ENCODE measurements at places on chromosomes 13 and 19.
A peak's percentile ranks its signal among the peaks of the same experiment; 100 is the strongest.

DNA sequence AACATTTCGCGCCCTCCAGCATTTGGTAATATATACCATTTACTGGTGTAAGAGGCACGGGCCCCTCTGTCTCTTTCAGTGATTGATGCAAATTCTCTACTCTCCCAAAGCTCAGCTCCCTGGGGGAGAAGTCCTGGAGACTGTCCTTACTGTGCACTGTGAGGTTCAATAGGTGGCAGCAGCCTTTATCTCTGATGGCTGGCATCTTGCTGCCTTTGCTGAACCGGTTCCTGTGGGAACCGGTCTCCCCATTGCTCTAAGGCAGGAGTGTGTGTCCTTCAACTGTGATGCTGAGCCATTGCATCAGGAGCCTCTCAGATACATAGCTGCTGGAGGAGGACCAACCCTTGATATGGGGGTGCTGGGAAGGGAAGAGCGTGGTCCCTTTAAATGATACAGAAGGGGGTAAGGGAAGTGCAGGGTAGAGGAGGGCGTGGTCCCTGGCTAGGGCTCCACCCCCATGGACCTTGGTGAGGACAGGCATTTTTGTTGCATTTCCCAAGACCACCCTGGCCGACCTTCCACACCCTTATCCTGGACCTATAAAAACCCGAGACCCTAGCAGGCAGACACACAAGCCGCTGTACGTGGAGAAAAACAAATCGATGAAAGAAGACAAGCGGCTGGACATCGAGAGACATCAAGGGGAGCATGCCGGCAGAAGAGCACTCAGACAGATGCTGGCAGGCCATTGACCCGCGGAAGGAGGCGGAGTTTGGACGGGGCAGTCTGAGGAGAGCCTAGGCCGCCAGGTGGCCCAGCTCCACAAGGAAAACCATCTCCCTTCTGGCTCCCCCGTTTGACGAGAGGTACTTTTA lies 41.1 kb upstream of the GTF3A start:
- no peak for DNase-seq

DNA sequence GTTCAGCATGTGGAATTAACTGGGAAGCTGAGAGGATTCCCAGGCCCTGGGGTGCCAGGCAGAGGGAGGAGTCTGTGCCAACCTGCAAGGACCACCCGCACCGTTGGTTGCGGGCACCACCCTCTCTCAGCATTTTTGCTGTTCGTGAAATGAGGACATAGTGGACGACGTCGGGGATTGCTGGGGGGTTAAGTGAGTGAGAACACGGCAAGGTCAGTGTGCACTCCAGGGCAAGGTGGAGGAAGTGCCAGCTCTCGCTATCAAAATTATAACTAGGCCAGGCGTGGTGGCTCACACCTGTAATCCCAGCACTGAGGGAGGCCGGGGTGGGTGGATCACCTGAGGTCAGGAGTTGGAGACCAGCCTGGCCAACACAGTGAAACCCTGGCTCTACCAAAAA lies 2.2 kb downstream of the FXYD3 start:
- DNase-seq: no peak

- no peak for DNase-seq
Observed at GRCh38 chr13:25971459-25972145, 80.2 kb downstream of the SHISA2 start.

DNA sequence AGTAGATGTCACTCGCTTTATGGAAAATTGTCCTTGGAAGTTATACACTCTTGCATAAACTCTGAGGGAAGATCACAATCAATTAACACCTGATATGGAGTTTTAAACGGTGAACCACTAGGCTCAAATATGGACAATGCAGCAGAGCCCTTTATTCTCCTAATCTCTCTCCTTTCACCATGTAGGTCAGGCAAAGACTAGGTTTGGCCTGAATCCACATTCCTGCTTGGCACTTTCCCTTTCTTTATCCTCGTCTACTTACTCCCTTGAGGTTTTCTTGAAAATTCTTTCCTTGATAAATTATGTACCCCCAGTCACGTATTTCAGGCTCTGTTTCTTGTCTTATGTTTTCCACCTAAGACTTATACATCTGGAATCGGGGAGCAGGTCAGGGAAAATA lies 751.7 kb downstream of the DACH1 start:
- no peak for DNase-seq

- DNase-seq: no peak
Observed at GRCh38 chr13:44463759-44464158, 90.1 kb downstream of the SERP2 start.

DNA sequence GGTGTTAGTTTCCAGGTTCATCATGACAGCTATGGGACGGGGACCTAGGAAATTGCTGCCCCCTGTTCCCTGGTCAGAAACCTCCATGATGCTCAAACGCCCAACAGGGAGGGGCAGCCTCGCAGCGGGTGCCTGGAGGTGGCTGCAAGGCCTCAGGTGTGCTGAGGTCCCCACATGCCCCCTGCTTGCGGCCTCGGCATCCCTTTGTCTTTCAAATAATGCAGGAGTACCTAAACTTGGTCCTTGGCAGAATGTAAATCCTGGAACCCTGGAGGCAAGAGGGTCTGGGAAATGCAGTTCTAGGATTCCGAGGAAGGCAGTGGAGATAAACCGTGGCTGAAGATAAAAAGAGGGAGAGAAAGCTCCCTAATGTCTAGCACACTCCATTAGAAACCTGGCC lies 52.4 kb downstream of the SKA3 start:
- DNase-seq: no peak

DNA sequence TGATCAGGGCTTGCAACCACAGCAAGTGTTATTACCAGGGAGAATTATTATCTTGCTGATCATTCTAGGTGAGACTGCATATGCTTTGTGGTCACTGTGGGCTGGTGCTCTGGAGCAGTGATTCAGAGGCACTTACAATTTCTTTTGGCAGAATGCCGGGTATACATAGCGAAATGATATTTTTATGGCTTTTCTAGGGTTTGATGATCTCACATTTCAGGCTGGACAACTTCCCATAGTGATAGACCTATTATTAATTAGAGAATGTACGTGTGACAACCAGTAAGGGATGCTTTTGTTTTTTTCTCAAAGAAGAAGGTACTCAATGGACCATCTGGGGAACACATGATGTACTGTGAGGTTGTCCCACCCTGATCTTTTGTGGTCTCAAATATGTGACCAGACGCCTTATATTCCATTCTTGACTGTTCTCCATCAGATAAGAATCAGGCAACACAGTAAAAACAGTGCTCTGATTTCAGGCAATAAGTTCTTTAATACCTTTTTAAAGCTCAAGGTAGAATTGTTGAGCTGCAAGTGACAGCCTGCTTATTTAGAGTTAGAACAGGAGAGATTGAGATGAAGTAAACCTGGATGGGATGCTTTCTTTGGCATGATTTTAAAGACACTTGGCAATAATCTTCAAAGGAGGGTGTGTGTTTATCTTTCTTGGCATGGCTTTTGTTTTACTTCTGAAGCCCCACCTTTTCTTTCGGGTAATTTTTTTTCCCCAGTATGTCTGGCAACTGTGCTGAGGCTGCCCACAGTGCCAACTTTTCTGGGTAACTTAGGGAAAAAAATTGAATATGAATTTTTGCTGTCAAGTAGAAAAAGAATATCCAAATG lies 27.4 kb upstream of the SCEL start:
- DNase-seq: peak; percentile 23

DNA sequence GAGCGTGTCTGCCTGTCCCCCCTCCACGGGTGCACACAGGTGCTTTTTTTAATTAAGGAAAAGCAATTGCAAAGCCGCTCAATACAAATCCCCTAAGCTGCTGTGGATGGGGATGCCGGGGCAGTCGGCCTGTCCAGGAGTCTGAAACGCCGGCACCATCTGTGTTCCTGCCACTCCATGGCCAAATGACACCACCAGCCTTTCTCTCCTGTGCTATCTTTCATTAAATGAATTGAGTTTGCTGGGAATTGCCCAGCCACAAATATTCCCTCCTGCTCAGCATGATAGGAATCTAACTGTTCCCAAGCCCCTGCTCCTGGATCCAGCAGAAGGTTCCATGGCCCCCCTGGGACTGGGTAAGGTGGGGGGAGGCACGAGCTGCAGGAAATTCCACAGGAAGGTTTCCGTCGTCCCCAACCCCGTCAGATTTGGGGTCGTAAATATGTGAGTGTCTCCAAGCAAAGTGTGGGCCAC lies 139.2 kb downstream of the KDM4B start:
- no peak for DNase-seq

DNA sequence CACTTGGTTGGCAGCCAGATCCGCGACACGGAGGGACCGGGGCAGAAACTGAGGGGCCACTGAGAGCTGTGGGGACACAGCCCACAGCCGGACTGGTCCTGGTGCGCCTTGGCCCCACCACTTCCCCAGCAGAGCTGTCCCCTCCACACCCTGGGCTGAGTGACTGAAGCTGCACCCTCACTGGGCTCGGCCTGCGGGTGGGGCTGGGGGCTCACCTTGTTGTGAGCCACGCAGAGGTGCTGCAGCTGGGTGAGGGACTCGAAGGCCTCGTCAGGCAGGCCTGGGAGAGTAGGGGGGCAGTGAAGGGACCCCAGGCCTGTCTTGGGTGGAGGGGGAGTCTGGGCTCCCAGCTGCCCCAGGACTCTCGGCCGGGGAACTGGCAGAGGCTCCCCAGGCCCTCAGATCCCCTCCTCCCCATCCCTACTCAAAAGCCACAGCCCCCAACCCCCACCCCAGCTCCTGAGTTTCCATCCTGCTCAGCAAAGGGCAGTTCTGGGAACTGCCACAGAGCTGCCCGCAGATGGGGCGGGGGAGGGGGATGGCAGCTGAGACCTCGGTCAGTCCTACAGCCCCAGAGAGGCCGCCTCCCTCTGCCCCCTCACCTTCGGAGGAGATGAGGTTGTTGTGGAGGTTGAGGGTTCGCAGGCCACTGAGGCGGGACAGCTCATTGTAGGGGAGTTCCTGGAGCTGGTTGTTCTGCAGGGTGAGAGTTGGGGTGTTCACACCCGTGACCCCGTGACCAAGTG lies 2.3 kb downstream of the PODNL1 start:
- DNase-seq: no peak

GRCh38 chr19:2455851-2456570 lies 748 bp downstream of the LMNB2 start:
- DNase-seq: no peak

GRCh38 chr13:105441051-105441750 lies 1094.3 kb downstream of the EFNB2 start:
- DNase-seq: no peak

GRCh38 chr13:74644229-74644628 lies 510.0 kb upstream of the KLF12 start:
- no peak for DNase-seq

Measured in fibroblast of the conjunctiva (primary cell).